ENCODE measurements at places on chromosomes 3 and 15. TPM values are rescaled to one million over a fixed set of nuclear protein-coding genes. Genes with fewer than 3 reads are reported as not detected.

JMJD7 gene
- total RNA-seq = 43.9 TPM

PYGO1 gene
- total RNA-seq = not detected

SECISBP2L gene
- 117 TPM for total RNA-seq

DNA sequence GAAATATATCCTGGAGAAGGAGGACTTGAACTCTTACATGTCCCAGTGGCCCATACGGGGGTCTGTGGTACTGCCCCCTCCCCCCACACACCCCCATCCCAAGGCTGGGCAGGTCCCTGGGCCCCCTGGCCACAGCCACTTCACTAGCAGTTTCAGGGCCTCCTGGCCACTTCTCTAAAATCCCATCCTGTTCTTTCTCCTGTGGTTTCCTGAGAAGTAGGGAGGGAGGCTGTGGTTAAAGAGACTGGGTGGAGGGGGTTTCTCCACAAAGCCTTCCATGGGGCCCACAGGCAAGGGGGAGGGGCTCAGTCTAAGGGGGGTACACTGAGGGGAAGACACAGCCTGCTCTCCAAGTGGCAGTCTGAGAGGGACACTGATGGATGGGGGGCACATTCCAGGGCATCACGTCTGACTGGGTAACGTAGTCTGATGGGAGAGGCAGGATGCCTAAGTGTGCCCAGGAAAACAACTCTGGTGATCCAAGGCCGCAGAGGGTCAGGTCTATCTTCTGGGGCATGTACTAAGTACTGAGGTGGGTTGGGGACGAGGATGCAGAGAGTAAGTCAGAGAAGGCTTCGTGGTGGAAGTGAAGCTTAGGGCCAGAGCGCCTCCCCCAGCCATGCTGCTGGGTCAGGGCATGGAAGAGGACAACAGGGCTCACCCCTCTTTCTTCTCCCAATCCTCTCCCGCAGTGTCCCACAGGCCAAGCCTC is 48.0 kb upstream of the C15orf39 start:
- H3K36me3 ChIP-seq = no peaks in the 10 kb centered on the region
- no peak for DNase-seq
- H3K4me3 ChIP-seq = no peak overlapping the region
- peaks cover 11% of the 10 kb centered on the region for H3K4me1 ChIP-seq
- H3K27me3 ChIP-seq = no peaks in the 10 kb centered on the region

DNA sequence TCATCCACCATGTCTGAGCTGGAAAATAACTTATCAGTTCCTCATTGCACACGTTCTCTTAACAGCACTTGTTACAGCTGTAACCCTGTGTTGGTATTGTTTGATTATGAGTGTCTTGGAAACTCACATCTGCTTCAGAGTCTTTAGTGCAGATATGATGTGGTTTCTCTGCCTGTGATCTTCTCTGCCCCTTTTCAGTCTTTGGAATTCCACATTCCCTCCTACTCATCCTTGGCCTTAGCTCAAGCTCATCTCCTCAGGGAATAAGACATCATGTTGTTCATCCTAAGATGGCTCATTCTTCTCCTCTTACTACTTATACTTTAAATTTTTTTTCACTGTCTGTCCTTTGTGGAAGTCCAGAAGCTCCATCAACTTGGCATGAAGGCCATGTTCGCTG is 77.7 kb downstream of the SYNPR start:
- H3K4me3 ChIP-seq = no peak overlapping the region
- H3K27ac ChIP-seq = no peak overlapping the region
- no peaks in the 10 kb centered on the region for H3K36me3 ChIP-seq
- no peak for DNase-seq
- H3K4me1 ChIP-seq = no peaks in the 10 kb centered on the region

DNA sequence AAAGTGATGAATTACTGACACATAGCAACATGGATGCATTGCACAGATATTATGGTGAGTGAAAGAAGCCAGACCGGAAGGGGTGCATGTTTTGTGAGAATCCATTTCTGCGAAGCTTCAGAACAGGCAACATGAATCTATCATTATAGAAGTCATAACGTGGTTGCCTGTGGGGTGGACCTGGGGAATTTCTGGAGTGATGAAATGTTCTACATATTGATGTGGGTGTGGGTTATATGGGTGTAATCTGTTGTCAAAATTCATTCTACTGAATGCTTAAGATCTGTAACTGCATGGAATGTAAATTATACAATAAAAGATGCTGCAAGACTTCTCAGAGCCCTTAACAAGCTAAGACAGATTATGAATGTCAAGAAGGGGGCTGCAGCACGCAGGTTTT is 25.2 kb upstream of the TSPAN3 start:
- H3K36me3 ChIP-seq = no peaks in the 10 kb centered on the region
- peaks cover 12% of the 10 kb centered on the region for H3K4me1 ChIP-seq
- no peaks in the 10 kb centered on the region for H3K27me3 ChIP-seq
- H3K4me3 ChIP-seq = no peak overlapping the region
- no peak for DNase-seq

DNA sequence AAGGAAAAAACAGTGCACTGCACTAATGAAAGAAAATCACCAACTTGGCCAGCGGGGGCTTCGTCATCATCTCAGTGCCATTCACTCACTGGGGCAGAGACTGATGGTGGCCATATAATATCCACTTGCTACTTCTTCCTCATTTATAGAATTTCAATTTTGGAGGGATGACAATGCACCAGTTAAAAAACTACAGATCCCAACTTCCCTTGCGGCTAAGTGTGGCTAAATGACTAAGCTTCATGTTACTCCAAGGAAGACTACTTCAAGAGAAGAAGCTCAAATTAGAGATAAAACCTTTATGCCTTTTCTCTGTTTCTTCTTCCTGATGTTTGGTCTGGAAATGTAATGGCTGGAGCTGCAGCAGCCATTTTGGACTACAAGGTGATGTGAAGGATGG is 38.8 kb downstream of the NGLY1 start:
- no peak overlapping the region for H3K4me3 ChIP-seq
- H3K36me3 ChIP-seq = peaks cover 64% of the 10 kb centered on the region
- H3K27ac ChIP-seq = no peak overlapping the region
- H3K4me1 ChIP-seq = no peaks in the 10 kb centered on the region

DNA sequence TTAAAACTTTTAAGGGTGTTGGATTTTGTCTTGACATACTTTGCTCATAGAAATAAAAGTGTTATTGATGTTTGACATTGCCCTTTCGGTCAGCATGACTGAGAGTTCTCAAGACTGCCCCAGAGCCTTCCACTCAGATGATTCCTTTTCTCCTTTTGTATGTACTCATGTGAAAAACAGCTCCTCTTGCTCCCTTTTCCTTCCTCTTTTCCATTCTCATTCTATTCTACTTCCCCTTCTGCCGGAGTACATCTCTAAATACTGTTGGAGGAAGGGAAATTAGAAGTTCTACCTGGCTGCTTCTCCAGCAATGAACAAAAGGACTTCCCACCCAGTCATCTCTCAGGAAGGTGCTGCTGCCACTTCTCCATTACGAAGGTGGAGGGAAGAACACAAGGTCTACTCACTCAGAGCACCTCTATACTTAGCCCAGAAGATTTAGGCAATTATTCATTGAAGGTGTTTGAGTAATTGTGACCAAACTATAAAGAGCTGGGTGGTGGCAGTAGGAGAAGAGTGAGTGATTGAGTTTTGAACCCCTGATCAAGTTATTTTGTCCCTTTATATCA is 163.8 kb upstream of the MBNL1 start:
- H3K27ac ChIP-seq = no peak overlapping the region
- DNase-seq = no peak
- no peaks in the 10 kb centered on the region for H3K4me1 ChIP-seq
- no peaks in the 10 kb centered on the region for H3K36me3 ChIP-seq
- H3K4me3 ChIP-seq = no peak overlapping the region
- H3K27me3 ChIP-seq = no peaks in the 10 kb centered on the region

- no peak overlapping the region for H3K27ac ChIP-seq
- no peak overlapping the region for H3K4me3 ChIP-seq
- peaks cover 2% of the 10 kb centered on the region for H3K36me3 ChIP-seq
- no peak for DNase-seq
- no peaks in the 10 kb centered on the region for H3K27me3 ChIP-seq
- no peaks in the 10 kb centered on the region for H3K4me1 ChIP-seq
Observed at GRCh38 chr3:41690766-41691563, 270.9 kb downstream of the ULK4 start.

GRCh38 chr3:128228366-128228910 is 75.2 kb downstream of the EEFSEC start:
- no peak overlapping the region for H3K27ac ChIP-seq
- H3K27me3 ChIP-seq = no peaks in the 10 kb centered on the region
- H3K4me3 ChIP-seq = no peak overlapping the region
- no peaks in the 10 kb centered on the region for H3K4me1 ChIP-seq
- no peak for DNase-seq

GRCh38 chr3:186268616-186269448 is 93.2 kb downstream of the DGKG start:
- H3K27me3 ChIP-seq = no peaks in the 10 kb centered on the region
- H3K27ac ChIP-seq = no peak overlapping the region
- no peaks in the 10 kb centered on the region for H3K36me3 ChIP-seq

All from B cell (primary cell).